ENCODE measurements at places on chromosomes 7 and 10. TPM values are rescaled to one million over a fixed set of nuclear protein-coding genes. Genes with fewer than 3 reads are reported as not detected.

- H3K4me1 ChIP-seq = peaks cover 6% of the 10 kb centered on the region
- H3K27ac ChIP-seq = no peak overlapping the region
- no peak for DNase-seq
- no peaks in the 10 kb centered on the region for H3K27me3 ChIP-seq
Measured at GRCh38 chr10:75240329-75241076, 4.7 kb upstream of the COMTD1 start.

DNA sequence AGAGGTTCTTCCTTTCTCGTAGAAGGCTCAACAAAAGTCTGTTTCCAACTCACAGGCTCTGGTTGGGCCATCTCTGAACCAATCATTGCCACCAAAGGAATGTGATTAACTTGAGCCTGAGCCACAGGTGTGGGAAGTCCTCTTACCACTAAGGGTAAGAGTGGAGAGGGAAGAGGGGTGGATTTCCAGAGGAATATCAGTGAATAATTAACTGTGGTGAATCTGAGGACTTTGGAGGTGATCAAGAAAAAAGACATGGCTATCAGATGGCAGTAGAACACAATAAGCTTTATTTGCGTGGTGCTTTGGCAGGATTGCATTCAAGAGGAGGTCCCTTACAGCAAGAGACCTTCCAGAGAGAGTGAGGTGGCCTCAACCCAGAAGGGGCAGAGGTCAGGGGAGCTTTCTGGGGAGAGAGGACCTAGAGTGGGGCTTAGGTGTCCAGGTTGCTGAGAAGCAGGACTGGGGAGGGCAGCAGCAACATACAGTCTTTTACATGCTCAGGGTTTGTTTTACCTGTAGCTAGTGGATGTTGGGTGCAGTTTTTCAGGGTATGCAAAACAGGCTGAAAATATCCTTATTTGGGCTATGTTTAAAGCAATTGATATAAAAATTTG lies 61.4 kb downstream of the BBS9 start:
- no peak overlapping the region for H3K4me3 ChIP-seq
- no peaks in the 10 kb centered on the region for H3K27me3 ChIP-seq
- no peak overlapping the region for H3K27ac ChIP-seq
- no peaks in the 10 kb centered on the region for H3K36me3 ChIP-seq
- no peak for DNase-seq

DNA sequence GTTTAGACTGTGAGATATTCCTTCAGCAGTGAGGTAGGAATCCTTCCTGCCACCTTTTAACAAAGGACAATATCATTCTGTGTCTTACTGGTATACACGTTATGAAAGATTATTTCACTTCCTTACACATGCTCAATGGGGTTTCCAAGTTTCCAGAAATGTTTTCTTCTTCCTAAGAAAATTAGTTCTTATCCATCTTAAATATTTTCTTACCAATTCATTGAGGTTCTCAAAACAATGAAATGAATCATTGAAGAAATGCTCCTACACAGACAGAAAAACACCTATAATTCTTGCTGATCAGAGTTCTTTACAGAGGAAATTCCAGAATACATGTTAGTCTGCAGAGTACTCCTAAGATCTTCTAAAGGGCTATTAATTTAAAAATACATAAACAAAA lies 51.4 kb upstream of the SEC61G start:
- H3K4me3 ChIP-seq = no peak overlapping the region
- peaks cover 3% of the 10 kb centered on the region for H3K27me3 ChIP-seq
- no peaks in the 10 kb centered on the region for H3K36me3 ChIP-seq
- H3K27ac ChIP-seq = no peak overlapping the region
- DNase-seq = no peak
- H3K4me1 ChIP-seq = no peaks in the 10 kb centered on the region

GRCh38 chr7:77753173-77753572 lies 45.1 kb downstream of the TMEM60 start:
- H3K36me3 ChIP-seq = peaks cover 14% of the 10 kb centered on the region
- H3K27me3 ChIP-seq = no peaks in the 10 kb centered on the region
- DNase-seq = no peak
- no peak overlapping the region for H3K27ac ChIP-seq

DNA sequence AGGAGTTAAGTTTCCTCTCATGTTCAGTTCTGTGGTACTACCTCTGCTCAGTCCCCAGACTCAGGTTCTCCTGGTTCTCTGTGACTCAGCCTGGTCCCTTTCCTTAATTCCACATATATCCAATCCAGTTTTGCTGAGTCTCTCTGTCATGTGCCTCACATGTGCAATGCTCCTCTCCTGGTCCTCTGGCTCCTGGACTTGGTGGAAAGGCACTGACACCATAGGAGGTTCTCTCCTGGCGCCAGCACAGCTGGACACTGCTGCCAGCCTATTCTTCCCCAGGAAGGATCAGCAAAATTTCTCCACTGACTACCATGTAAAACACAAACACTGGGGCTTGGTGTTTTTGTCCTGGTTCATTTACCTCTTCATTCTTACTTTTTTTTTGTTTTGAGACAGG lies 27.8 kb downstream of the GLUD1 start:
- H3K4me3 ChIP-seq = no peak overlapping the region
- no peaks in the 10 kb centered on the region for H3K4me1 ChIP-seq
- peaks cover 45% of the 10 kb centered on the region for H3K36me3 ChIP-seq
- no peaks in the 10 kb centered on the region for H3K27me3 ChIP-seq

ANKRD22 gene
- 0.12 TPM for total RNA-seq

RPEL1 gene
- total RNA-seq = not detected

VWDE gene
- 1.9 TPM for total RNA-seq

ADAM22 gene
- total RNA-seq = 1.2 TPM
